Ovary (tissue), 10 donors: ENCODE measurements at places on chromosomes 2 and 18. TPM values are rescaled to one million over a fixed set of nuclear protein-coding genes. Genes with fewer than 3 reads are reported as not detected.

Gene IL1F10
- not detected for polyA plus RNA-seq

Gene MOGAT1
- not detected for polyA plus RNA-seq

Gene STON1
- 26.5 TPM for polyA plus RNA-seq

Gene ZSWIM2
- polyA plus RNA-seq = not detected

Gene IL1R2
- polyA plus RNA-seq = 1.1 TPM

Gene RPRM
- 5.2 TPM for polyA plus RNA-seq

Gene SPAST
- polyA plus RNA-seq = 6.5 TPM

Gene ARL5A
- polyA plus RNA-seq = 11.6 TPM

Gene TRABD2A
- polyA plus RNA-seq = 33.3 TPM

Gene ANKRD30B
- polyA plus RNA-seq = 0.04 TPM

Gene HOXD8
- 36.9 TPM for polyA plus RNA-seq

Gene FHOD3
- polyA plus RNA-seq = 62.5 TPM

Gene FER1L5
- 0.23 TPM for polyA plus RNA-seq

Gene PJVK
- 5.1 TPM for polyA plus RNA-seq

Gene TANK
- 31.4 TPM for polyA plus RNA-seq
